ENCODE measurements at places on chromosomes 13 and 19.

GRCh38 chr13:29428310-29429181, 166.9 kb downstream of the SLC7A1 start:
- DNase-seq, result no peak

- no peak for DNase-seq
These were observed 8.0 kb downstream of the VSIG10L start for GRCh38 chr19:51333836-51334460.

DNA sequence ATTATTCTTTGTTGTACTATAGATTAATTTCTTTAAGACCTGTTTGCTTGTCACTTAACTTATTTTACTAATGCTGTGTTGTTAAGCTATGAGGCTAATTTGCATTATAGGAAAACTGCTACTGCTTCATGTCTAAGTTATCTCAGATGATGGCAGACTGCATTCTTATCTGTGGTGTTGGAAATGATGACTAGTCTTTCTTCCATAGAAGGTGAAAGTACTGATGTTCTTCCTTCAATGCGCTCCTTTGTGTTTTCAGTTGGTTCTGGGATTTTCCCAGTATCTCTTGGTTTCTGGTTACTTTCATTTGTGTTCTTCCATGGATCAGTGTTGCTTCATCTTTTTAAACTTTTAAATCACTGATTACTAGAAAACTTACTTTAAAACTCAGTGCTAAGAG, 46.9 kb downstream of the TPP2 start:
- no peak for DNase-seq

DNA sequence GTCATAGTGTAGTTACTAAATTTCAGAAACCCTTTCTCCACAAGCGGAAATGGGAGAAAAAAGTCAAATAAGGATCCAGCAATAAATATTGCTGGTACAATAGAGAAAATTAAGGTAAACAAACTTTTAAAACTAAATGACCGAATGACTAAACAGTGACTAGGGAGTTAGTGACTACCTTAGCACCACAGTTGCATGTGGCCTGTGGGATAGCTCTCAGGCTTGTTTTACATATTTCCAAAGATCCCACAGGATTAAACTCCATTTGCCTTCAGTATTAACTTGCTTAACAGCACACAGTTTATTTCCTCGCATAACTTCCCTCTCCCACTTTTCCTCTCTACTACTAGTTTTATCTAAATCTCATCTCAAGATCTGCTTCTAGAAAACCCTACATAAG, 824.3 kb upstream of the KLHL1 start:
- DNase-seq, result no peak

GRCh38 chr19:51595190-51596175, 24.4 kb downstream of the ZNF175 start:
- no peak for DNase-seq

DNA sequence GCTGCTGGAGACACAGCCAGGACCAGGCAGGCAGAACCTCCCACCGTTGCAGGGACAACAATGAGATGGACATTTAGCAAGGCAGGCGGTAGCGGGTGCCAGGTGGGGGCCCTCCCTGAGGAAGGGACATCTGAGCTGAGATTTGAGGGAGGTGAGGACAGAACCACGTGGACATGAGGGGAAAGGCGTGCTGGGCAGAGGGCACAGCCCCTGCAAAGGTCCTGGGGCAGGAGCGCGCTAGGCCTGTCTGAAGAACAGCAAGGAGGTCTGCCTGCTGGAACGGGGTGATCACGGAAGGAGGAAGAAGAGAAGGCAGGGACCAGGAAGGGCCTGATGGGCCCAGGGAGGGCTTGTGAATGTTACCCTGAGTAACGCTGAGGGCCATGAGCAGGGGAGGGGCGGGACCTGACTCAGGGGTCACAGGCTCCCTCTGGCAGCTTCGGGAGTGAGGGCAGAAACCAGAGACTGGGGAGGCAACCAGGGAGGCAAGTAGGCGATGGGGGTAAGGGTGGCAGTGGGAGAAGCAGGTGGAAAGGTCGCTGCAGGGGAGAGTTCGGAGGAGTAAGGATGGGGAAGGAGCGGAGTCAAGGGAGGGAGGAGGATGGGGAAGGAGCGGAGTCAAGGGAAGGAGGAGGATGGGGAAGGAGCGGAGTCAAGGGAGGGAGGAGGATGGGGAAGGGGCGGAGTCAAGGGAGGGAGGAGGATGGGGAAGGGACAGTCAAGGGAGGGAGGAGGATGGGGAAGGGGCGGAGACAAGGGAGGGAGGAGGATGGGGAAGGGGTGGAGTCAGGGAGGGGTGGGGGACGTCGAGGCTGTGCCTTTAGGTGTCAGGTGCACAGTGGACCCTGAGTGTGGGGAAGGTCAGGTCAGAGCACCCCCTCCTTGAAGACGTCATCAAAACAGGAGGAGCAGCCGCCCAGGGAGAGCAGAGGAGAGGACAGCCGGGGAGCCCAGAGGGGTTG, 15.7 kb upstream of the B3GNT3 start:
- no peak for DNase-seq

DNA sequence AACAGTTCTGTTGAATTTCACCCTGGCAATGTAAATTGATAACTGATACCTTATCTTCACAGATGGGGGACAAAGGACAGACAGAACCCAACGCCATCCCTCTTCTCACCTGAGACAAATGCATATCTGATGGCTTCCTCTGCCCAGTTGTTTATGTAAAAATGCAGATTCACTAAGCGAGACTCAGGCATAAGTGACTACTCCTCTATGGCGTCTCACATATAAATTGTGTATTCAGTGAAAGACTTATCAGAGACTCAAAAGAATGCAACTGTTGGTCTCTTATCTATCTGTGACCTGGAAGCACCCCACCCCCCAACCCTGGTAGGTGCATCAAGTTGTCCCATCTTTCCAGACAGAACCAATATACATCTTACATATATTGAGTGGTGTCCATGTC, 13.3 kb upstream of the CALM3 start:
- DNase-seq, result no peak

- no peak for DNase-seq
These were observed 25.3 kb downstream of the CILP2 start for GRCh38 chr19:19563348-19563848.

- no peak for DNase-seq
These were observed 9.1 kb upstream of the BCAM start for GRCh38 chr19:44799627-44800346.

- DNase-seq, result no peak
These were observed 93.3 kb upstream of the UBL3 start for GRCh38 chr13:29943686-29944085.

DNA sequence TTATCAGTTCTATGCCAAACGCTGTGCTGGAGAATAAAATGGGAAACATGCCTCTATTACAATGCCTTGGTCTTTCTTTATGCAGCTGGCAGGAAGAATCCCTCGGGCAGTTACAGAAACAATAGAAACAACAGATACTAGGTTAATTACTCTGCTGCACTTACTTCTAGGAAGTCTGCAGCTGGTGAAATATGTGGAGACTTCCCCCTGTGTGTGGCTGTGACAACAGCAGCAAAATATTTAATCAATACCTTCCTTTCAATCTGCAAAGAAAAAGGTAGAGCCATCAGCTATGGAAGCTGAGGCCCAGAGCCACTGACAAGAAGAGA, 9.9 kb downstream of the STOML3 start:
- no peak for DNase-seq

DNA sequence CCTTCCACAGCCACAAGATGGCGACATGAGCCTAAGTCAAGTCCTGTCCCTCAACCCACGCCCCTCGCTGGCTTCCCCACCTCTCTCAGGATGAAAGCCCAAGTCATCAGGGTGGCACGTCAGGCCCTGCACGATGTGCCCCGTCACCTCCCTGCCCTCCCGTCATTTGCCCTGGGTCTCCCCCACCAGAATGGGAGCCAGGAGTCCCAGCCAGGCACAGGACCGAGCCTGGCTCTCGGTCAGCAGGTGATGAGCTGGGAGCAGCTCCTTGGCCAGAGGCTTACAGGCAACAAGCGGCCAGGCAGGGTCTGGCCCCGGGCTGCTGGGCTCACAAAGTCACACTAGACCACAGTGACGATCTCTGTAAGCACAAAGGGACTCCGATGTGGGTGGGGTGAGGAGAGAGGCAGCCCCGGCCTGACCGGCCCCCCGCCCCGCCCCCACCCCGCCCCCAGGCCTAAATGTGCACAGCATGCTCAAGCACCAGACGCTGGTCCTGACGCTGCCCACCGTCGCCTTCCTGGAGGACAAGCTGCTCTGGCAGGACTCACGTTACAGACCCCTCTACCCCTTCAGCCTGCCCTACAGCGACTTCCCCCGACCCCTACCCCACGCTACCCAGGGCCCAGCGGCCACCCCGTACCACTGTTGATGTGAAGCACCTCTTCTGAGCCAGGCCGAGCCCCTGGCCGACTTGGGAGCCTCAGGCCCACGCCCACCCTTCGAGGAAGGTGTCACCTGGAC, 7.3 kb downstream of the MRPL4 start:
- peak; percentile 64 for DNase-seq

DNA sequence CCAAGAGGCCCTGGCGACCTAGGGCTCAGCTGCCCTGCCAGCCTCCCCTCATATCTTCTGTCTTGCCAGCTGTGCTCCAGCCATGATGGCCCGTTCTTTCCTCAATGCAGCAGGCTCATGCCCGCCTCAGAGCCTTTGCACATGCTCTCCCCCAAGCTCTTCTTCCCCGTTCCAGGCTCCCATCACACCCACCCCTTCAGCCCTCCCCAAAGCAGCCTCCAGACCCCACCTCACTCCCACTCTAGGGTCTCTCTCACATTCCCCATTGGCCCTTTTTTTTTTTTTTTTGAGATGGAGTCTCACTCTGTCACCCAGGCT, 29.9 kb upstream of the ATP1A3 start:
- no peak for DNase-seq

DNA sequence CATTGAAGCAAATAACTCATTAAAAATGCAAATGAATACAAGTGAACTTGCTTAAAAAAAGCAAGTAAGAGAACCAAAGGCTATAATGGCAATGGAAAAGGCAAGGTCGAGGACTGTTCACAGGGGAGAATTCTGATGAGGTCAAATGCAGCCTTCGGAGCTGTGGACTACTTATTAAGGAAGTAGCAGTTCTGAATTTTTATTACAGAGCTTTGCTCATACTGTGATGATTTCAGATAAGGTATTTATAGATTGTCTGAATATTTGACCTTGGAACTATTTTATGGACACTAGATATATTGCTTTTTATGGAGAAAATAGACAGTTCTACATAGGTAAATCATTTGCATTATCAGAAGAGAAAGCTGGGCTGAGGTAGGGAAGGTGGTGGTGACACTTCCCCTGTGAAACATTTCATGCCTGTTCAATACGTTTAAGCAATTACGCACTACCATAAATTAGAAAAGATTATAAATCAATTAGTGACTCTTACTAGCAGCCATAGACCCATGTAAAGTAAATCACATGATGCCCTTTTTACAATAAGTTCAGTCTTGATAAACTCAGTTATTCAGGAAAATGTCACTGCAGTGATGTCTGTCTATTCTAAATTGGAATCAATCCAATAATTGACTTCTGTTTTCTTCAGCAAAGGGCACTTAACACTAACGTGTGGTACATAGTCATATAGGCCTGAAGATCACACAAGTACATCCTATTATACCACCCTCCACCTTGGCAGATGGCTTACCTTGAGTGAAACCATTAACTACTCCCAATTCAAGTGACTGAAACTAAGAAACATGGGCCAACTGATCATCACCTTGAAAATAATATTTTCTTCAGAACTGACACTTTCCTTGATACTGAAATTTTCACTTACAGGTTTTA, 260.0 kb downstream of the KLF12 start:
- DNase-seq, result no peak

- no peak for DNase-seq
These were observed 4.0 kb upstream of the DPF1 start for GRCh38 chr19:38228005-38228377.

DNA sequence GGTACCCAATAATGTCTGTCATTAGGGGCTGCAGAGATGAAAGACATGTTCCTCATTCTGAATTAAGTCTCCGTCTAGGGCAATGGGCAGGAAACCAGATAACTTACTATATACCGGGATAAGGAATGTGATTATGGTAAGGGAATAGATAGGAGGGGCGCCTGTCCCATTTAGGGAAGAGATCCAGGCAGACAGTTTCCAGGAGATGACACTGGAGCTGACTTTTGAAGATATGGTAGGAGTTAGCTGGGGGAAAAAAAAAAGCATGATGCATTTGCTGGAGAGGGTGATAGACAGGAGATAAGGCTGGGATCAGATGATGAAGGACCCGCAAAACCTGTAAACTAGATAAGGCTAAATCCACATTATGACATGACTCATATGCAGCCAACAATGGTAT, 340.7 kb downstream of the DCT start:
- DNase-seq, result no peak

DNA sequence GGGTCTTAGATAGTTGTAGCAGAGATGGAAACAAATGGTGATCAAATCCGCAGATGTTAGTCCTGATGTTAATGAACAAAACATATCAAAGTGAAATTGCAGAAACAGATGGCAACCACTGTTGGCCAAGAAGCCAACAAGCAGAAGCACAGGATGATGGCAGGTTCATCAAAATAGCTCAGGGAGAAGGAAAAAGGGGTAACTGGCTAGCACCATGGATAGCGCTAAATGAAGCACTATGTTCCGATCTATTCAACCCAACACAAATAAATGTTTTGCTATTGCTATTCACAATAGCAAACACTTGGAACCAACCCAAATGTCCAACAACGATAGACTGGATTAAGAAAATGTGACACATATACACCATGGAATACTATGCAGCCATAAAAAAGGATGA, 413.7 kb downstream of the FGF14 start:
- DNase-seq, result no peak

GRCh38 chr19:13083008-13083404, 19.7 kb downstream of the LYL1 start:
- DNase-seq, result no peak

DNA sequence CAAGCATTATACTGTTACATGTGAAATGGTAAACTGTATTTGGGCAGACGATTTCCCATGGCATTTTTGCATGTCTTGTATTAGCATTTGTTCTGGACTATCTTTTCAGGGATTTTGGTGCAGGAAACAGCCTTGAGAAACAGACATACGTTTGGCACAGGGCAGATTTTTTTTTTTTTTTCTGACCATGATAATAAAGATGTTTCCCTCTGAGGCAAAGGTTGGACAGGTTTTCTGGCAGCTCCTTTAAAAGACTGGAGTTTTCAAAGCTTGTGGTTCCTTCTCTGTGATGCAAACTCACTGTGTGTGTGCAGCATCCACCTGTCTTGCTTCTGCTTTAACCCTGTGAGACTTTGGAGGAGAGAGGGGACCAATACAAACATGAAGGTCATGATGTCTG, 63.0 kb downstream of the NBEA start:
- DNase-seq, result no peak

GRCh38 chr19:16325641-16326400, 1.2 kb downstream of the KLF2 start:
- DNase-seq, result no peak

- DNase-seq, result no peak
These were observed 165.6 kb downstream of the MZT1 start for GRCh38 chr13:72561791-72562190.

All from activated CD8-positive, alpha-beta memory T cell treated with anti-CD3 and anti-CD28 coated beads for 48 hours (primary cell).